Stimulated activated CD4-positive, alpha-beta T cell treated with anti-CD3 and anti-CD28 coated beads, Interleukin-12 subunit alpha, Interleukin-12 subunit beta, amount 100 ng/mL, for 4 hours (primary cell): ENCODE measurements at places on chromosomes 6 and 20.

DNA sequence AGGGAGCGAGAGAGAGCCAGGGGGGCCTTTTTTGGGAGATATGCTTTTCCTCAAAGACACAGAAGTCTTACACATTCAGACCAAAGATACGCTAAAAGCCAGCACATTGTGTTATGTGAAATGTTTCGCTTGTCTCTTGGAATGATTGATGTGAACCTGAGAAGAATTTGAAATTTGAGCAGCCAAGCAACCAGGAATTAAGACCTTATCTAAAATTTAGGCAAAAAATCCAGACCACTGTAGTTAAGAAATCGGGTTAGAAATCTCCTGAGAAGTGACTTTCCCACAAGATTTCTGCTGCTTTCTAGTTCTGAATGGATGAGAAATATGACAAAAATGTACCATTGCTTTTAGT lies 223.2 kb upstream of the GMDS start:
- DNase-seq: no peak

DNA sequence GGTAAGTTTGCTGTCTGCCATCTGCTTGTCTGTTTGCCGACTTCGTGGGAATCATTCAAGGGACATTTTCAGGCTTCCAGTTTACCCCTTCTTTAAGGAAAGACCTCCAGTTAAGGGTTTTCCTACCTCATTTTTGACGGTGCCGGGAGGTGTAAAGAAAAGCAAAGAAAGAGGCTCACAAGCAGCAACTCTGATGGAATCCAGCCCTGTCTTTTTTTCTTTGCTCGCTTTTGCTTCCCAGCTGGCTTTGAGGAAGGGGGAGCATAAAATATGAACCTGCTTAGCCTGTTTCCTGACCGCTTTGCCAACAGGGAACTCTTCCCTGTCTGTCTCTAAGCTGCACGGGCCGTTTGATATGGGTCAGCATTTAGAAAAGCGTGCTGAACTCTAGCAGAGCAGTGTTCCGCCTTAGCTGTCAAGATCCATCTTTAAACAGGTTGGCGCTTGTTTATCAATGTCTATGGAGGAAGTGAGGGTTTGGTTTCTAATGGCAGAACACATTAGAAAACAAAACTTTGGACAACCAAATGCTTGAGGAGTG lies 13.8 kb downstream of the SYTL3 start:
- DNase-seq: no peak

DNA sequence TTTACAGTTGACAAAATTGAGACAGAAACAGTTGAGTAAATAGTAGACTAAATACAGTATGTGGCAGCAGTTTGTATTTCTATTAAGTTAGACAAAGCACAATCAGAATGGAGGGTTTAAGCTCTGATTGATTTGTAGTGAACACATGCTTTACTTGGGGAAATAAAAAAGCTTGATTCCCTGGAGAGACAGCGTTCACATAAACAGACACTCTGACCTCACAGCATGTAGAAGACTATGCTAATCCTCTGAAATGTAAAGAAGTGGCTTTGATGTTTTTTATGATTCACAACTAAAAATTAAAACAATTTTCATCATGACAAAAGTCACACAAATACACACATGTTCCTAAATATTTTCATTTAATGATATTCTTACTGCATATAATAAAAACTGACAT lies 126.9 kb upstream of the FAM83B start:
- no peak for DNase-seq

DNA sequence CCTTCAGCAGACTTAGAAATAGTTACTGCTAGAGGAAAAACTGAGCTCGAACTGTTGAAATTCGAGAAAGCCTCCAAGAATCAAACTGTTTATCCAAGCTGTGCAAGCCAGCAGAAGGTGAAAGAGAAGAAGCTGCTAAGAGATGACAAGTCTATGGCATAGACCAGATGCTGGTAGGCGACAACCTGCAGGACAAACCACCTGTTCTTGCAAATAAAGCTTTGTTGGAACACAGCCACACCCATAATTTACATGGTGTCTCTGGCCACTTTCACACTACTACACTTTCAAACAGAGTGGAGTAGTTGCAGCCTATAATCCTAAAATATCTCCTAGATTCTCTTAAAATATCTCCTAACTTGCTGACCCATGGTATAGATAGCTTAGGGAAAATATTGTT lies 33.3 kb downstream of the TNFRSF21 start:
- no peak for DNase-seq

GRCh38 chr20:18739751-18740166 lies 73.8 kb upstream of the SCP2D1 start:
- DNase-seq: no peak

- DNase-seq: no peak
Measured at GRCh38 chr6:15266423-15266996, 20.6 kb downstream of the JARID2 start.

DNA sequence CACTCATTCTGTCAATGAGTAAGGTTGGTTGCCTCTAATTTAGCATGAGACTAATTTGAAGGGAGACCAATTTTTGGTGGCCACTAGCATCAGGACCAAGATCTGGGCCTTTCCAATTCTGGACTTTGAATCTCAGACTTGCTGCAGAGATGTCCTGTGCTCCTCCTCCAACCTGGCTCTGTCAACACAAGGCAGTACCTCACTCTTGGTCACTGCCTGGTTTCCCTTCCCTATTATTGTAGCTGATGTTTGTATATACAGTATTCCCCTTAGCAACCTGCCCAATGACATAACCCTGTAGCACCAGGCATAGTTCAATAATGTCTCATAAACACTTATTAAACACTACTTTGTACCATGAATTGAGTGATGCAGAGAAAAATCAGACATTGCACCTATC lies 50.4 kb downstream of the UNC5CL start:
- DNase-seq: no peak

- no peak for DNase-seq
Measured at GRCh38 chr6:7203939-7204338, 96.2 kb downstream of the RREB1 start.

DNA sequence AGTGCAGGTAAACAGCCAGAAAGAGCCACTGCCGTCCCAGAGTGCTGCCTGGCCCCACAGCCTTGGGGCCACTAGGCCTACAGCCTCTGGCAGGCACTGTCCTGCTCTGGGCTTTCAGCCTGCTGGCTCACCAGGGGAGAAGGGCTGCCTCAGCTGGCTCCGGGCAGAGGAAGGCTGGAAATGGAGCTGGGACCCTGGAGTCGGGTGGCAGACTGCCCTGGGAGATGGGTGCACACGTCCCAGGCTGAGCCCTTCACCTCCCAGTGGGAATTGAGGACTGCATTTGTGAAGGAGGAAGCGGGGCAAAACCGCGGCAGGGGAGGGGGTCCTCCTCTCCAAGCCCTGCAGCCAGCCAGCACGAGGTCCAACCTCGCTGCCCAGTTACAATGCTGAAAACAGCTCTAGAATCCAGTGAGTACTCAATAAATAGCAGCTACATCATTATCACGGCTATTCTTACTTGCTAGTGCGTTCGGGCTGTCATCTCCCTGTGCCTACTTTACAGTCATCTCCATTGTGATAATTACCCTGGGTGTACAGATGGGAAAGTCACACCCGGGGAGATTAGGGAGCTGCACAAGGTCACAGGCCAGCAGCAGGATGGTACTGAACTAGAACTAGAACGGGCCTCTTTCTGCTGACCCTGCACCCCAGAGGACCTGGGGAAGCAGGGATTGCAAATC lies 13.1 kb downstream of the ACSS1 start:
- DNase-seq: no peak

DNA sequence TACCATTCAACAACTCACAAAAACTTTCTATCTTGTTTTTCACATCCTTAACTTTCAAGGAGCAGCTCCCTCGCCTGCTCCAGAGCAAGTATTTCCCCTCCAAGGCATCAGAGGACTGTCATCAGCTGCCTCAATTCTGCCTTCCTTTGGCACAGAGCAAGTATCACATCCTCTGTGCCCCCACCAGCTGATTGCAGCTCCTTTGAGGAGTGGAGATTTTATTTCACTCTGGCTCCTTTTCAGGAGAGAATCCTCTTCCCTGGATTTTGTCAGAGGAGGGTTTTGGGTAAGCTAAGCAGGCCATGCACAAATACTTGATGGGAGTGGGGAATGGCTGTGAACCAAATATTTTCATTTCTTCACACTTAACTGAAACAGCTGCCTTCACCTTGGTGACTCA lies 610.5 kb upstream of the FLRT3 start:
- DNase-seq: no peak

DNA sequence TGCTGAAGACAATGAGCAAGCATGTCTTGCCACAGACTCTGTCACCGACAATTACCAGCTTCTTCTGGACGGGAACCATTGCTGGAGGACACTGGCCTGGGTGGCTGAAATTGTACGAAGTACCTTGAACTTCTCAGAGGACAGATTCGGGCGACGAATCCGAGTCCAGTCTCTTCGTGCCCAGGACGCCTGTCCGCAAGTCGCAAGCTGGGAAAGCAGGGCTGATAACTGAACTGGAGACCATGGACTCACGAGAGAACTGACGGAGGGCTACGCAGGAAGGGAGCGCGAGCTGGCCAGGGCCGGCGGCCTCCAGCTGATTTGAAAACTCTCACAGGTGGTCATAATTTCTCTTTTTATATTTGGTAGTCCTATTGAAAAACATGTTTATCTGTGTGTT lies 1229.5 kb upstream of the MAP3K7 start:
- no peak for DNase-seq
